Activated naive CD4-positive, alpha-beta T cell treated with Interleukin-2 at 50 U/mL for 16 hours (primary cell): ENCODE measurements at places on chromosomes 12 and 14.
A peak's percentile ranks its signal among the peaks of the same experiment; 100 is the strongest.

DNA sequence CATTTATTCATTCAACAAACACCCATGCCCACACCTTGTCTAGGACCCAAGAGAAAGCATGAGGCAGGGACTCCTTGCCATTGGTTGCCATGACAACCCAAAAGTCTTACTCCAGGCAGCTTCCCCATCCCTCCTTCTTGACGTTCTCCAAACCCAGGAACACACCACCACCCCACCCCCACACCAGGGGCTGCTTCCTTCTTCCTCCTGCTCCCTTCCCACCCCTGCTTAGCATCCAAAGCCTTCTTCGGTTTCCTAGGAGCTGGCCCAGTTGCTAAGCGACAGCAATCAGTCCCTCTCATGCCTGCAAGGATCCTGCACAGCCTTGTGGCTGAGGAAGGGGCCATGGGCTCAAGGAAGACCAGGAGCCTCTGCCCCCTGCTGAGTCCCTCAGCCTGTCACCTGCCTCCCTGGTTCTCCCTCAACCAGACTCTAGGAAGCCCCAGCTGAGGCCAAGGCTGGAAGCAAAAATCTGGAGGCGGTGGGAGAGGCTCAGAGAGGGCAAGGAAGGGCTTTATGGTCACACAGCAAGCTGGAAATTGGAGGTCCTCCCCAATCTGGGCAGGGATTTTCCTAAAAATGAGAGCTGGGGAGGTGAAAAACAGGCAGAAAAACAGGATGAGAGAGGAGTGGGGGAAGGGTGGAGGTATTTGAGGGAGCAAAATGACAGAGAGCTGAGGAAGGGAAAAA lies 15.4 kb downstream of the RASAL1 start:
- DNase-seq = no peak

DNA sequence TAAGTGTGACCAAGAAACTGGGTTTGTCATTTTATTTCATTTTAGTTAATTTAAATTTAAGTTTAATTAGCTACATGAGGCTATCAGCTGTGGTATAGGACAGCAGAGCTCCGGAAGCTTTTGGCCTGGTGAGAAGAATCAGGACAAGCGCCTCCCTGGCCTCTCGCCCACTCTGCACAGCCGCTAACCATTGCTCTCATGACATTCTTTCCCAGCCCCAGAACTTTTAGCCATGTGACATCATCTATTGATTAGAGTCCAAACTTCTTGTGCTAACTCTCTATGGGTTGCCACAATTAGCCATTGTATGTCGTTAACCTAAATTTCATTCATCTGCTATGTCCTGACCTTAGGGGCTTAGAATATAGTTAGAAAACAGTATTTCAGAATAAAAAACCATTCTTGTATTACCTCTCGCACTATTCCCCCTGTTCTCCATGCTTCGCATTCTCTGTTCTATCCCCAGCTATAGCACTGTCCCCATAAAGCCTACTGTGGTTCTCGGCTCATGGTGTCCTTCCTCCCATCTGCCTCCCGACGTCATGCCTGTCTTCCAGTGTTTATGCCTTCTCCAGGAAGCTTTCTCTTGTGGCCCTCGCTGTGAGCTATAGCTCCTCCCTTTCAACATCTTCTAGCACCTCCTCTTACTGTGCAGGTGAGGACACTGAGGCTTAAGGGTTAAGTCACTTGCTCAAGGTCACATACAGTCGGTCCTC lies 23.5 kb downstream of the SSH1 start:
- no peak for DNase-seq

DNA sequence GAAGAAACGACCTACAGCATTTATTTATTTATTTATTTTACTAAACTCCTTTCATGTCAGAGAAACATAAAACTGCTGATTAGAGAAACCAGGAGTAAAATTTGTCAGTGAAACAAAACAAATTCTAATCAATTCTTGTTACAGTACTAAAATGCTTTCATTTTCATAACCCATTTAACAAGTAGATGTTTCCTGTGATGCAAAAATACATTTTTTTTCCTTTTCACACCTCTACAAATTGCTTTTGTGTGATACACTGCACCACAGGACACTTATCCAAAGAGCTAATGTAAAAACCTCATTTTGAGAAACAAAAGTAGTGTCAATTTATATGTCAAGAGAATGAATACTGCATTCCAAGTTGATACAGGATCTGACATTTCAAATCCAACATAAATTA lies 155.1 kb downstream of the SYT1 start:
- DNase-seq = no peak

DNA sequence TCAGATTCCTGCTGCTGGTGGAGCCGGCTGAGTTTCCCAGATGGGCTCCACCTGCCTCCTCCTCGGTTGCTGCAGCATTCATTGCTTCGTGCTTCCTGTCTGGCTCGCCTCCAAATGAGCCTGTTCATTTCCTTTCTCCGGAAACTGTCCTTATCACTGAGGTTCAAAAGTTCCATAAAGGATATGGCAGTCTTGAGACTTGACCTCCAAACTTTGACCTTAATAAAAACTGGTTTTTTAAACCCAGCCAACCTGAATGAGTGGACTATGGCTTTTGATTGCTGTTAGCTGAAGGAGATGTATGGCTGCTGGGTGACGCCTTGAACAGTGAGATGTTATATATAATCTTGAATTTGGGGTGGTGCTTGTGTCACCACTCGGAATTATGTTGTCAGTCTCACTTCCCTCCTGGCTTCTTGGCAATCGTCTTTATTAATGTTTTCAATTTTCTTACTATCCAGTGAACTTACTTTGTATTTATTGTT lies 62.7 kb downstream of the RASSF3 start:
- DNase-seq = peak; percentile 47

GRCh38 chr12:30095511-30095910 lies 311.8 kb upstream of the TMTC1 start:
- DNase-seq = no peak

DNA sequence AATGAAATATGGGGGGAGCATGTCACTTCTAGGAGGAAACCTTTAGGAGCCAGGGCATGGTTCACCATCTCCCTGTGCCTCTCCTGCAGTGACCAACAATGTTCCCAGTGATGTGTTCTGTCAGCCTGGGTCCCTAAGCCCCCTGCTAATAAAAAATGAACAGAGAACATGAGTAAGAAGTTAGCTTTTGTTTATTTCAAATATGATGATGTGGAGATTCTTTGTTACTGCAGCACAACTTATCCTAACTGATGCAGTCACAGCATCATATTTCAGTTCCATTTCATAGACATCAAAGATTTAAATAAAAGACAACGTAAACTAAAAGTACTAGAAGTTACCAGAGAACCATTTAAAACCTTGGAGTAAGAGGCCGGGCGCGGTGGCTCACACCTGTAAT lies 43.9 kb downstream of the SERPINA3 start:
- no peak for DNase-seq

GRCh38 chr12:14849661-14850060 lies 6.3 kb upstream of the ART4 start:
- no peak for DNase-seq

DNA sequence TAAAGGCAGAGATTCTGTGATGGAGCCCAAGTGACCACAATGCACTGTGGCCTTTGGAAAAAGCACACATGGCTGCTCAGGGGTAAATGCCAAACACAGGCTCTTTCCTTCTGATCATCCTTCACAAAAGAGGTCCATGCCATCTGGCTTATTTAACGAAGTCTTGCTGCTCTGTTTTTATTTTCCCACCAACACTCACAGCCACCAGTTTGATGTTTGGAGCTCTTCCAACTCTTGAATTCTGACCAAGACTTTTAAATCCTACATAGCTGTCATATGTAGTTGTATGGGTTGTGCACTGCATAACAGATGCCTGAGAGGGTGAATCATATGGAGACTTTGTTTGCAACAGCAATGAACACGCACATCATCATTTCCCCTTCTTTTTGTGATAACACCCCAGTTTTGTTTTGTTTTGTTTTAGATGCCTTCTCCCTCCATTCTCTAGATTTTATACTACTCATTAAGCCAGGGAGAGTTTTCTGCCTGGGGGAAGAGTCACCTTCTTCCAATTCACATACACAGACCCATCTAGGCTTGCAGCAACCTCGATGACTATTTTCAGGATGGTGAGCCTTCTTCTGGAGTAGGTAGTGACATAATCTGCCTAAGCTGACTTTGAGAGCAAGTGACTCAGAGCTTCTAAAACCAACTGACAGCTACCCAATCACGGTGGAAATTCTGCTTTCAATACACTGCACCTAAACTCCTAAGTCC lies 145.2 kb upstream of the WSCD2 start:
- no peak for DNase-seq

- no peak for DNase-seq
Observed at GRCh38 chr12:57890191-57891115, 43.9 kb upstream of the CTDSP2 start.

DNA sequence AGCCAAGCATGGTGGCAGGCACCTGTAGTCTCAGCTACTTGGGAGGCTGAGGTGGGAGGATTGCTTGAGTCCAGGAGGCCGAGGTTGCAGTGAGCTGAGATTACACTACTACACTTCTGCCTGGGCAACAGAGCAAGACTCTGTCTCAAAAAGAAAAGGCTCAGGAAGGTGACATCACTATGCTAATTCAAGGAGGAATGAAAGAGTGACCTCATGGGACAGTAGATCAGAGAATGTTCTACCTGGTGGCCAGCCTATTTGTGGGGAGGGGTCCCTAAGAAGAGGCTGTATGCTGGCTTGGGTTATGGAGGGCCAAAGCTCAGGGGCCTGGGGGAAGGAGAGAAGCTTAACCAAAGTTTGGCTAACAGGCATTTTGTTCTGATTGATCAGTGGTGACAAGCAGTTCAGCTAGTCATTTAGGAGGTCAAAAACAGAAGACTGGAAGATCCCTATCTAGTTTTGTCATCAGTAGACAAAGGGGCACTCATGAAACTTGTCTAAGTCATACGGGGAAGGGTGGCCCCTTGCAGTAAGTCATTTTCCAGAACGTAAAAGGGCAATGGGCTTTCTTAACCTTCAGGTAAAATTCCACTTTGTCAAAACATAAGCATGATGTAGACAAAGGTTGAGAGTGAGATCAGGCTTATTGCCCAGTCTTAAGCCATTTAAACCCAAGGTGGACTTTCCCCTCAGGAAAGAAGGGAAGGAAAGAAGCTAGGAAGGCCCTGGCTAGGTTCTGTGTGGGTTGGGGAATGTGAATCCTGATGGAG lies 60.8 kb upstream of the EEA1 start:
- no peak for DNase-seq

DNA sequence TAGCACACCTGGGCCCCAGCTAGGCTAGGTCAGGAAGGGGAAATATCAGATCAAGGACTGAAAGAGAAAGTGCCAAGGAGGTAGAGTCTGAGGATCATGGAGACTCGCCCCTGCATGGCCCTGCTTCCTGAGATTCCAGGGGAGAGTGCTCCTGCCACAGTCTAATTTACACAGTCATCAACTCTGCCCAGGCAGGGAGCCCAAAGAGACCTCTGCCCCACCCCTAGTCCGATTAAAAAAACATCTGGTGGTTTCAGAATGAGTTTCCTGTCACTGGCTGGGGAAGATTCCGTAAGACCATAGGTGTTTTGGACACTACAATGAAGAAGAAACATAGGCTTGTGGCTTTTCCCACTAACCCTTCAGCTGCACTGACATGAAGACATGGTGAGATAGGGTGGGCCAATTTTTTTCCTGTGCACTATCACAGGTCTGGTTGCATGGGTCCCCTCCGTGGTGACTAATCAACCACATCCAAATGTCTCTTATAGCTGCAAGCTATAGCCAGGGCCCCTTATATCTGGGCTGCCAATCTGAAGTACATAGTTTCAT lies 31.5 kb upstream of the GZMB start:
- DNase-seq = peak; percentile 18

DNA sequence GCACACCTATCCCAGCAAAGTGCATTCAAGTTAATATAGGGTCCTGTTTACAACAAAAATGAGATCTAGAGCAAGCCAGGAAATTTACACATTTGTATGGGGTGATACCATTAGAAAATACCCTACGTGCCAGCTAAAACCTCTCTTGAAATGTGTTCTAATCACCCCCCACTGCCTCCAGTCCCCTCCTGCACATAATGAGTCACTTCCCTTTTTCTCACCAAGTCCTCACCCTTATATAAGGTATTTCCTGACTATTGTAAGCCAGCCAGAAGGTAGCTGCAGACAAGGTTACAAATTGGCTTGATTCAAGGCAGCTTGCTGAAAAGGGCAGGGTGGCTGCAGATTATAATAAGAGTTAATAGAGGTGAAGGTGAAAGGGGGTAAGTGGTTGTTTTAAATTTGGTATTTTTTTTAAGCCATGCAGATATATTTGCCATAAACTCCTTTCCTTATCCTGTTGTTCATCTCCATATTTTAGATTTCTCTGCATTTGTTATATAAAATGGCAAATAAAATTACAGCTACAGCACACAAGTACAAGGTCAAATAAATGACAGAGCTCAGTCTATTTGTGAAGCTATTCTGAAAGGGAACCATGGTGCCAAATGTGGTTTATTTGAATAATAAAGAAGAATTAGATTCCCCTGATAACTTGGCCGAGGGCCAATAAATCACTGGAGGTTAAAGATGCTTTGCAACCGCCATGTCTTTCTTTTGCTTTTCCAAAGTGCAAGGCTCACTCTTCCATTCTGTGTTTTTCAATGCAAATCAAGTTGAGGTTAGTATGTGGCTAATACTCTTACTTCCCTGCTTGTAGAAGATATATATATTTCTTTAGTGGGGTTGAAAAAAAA lies 385.9 kb downstream of the EGLN3 start:
- DNase-seq = no peak

DNA sequence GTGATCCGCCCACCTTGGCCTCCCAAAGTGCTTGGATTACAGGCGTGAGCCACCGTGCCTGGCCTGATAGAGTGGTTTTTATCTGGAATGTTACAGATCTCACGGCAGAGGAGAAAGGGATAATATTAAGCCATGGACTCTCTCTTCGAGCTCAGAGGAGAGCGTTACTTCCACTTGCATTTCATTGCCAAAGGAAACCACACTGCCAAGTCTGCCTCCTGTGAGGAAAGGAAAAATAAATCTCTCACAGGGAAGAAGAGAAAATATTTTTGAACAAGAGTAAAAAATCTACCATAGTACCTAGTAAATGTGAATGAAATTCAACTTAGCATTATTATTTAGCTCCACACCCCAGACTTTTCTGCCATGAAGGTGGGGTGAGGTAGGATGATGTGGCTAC lies 319.2 kb upstream of the PRICKLE1 start:
- no peak for DNase-seq
